ENCODE measurements at places on chromosomes 2 and 18.

- no peak for DNase-seq
Measured at GRCh38 chr18:22559414-22560274, 141.9 kb upstream of the CTAGE1 start.

DNA sequence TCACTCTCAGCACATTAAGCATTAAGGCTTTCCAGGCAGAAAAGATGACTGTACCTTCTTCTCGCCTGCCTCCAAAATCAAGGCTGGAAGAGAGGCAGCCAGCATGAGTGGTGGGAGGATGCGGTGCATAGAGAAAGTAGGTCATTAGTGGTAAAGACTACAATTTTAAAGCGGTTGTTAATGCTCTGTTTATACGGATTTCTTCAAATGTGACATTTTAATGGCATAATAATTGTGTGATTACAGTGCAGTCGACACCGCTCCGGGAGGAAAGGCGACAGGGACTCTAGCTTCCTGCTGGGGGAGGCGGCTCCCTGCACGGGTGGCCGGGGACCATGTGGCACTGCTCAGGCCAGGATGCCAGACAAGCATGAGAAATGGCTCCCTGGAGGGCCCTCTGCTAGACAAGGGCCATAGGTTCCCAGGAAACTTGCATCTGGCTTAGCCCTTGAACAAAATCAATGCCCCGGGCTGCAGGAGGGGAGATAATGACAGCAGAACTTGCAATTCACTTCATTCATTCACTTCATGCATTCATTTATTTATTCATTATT is 129.6 kb downstream of the GALNT14 start:
- no peak for DNase-seq

DNA sequence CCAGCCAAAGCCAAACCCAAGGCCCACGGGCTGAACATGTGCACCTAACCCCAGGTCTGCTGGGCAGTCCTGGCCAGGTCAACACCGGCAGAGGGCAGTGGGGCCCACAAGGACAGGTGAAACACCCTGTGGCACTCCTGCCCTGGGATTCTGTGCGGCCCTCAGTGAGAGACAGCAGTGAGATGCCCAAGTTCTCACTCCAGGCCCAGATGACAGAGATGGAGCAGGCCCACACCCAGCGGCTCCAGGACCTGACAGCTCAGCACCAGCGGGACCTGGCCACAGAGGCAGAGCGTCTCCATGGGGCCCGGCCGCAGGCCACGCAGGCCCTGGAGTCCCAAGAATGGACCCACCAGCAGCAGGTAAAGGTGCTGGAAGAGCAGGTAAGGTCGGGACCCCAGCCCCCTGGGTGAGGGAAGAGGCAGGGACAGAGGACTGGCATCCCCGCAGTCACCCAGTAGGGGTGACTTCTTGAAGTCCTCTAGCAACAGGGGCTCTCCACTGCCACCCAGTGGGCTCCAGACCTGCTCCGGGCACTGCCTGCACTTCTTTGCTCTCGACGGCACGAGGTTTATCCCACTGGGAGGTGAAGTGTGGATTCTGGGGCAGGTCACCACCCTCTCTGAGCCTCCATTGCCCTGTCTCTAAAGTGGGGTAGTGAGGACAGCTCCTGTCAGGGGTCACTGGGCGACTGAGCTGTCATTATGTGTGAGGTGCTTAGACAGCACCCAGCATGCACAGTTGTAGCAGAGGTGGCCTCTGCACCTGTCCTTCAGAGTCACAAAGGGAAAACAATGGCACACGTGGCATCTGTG is 8.8 kb upstream of the SNED1 start:
- DNase-seq: peak; percentile 48

GRCh38 chr2:120110507-120110906 is 97.6 kb downstream of the EPB41L5 start:
- DNase-seq: no peak

DNA sequence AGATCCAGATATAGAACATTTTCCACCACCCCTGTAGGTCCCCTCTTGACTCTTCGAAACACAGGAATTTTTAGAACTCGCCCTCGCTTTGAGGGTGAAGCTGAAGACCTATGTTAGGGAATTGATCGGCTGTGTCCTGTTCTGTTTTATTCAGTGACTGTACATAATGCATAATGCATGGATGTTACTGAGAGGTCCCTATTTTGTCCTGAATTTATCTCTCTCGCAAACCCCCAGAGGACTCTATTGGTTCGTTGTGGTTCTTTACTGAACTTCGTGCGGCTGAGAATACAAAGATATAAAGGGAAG is 431 bp upstream of the EIF5B start:
- DNase-seq: no peak

DNA sequence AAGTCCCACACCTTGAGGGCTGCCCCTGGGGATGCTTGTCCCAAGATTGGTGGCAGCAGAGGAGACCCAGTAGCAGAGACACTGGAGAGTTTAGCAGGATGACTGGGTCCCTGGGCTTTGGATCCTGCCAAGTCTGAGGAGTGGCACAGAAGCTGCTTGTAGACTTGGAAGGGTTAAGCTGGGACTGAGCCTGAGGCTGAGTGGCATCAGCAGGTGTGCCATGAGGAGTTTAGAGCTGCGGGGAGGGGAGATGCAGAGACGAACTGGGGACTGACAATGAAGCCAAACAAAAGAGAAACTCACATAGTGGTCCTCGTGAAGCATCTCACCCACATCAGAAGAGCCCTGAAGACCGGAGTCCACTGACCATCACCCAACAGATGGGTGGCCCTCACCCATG is 329.7 kb upstream of the KLHL29 start:
- DNase-seq: no peak

DNA sequence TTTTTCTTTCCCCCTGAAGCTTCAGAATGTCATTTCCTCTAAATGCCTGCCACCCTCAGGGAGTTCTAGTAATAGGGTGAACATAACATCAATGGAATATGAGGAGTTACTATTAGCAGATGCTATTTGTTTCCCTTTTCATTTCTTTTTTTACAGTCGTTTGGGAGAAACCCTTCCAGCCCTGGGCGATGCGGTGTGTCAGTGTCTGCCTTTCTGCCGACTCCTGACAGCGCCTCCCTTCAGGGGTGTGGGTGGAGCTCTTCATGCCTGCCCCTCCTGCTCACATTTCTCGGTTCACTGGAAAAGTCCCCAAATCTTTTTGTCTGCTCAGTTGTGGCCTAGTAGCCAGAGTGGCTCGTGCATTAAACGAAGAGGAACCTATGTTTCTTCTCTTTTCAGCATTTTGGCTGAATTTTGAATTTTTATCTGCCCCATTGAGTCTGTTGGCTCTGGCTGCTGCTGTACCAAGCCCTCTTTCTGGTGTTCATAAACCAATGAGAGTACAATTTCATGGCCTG is 72.3 kb downstream of the FMNL2 start:
- DNase-seq: peak; percentile 23

DNA sequence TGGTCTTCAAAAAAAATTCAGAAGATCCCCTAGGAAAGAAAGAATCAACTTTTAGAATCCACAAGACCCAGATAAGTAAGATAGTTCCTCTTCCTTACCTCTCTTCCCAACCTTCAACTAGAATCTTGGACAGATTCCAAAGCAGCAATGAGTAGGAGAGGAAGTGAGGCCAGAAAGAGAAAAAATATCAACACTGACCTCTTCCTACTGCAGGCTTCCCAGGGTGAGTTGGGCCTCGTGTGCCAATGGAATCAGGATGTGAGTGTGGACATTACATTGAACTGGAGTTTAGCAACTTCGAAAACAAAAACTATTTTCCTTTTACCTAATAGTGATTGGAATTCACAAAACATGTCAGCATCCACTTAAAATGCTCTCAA is 102.5 kb upstream of the PIEZO2 start:
- DNase-seq: no peak

- DNase-seq: no peak
Measured at GRCh38 chr2:1803217-1804110, 59.1 kb upstream of the PXDN start.

- no peak for DNase-seq
Measured at GRCh38 chr2:230459216-230459615, 43.2 kb downstream of the SP100 start.

GRCh38 chr2:31896293-31896692 is 114.5 kb downstream of the MEMO1 start:
- DNase-seq: no peak

DNA sequence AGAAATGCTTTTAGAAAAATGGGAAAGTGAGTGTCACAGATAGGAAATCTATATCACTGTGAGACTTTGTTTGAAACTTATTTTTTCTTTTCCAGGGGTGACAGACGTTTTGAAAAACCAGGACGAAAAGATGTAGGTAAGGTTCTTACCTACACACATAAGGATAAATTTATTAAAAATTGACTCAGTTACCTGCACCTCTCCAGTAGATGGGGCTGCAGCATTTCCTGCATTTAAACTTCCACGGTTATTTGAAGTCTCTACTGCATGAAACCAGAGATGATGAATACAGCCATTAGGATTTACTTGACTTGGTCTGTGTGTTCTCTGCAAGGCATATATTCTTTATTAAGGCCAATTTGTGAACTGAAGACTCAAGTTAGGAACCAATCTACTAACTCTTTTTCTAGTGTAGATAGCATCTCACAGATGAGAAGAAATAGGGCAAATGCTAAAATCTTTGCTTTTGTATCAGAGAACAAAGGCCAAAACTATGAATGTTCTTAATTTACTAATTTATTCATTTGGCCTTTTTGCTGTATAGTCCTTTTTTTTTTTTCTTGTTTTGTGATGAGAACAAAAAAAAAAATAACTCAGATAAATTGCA is 15.0 kb downstream of the KCNJ13 start:
- peak; percentile 25 for DNase-seq

- no peak for DNase-seq
Measured at GRCh38 chr18:78527984-78528383, 451.6 kb upstream of the SALL3 start.

GRCh38 chr2:9995059-9995458 is 43.6 kb downstream of the GRHL1 start:
- DNase-seq: no peak

DNA sequence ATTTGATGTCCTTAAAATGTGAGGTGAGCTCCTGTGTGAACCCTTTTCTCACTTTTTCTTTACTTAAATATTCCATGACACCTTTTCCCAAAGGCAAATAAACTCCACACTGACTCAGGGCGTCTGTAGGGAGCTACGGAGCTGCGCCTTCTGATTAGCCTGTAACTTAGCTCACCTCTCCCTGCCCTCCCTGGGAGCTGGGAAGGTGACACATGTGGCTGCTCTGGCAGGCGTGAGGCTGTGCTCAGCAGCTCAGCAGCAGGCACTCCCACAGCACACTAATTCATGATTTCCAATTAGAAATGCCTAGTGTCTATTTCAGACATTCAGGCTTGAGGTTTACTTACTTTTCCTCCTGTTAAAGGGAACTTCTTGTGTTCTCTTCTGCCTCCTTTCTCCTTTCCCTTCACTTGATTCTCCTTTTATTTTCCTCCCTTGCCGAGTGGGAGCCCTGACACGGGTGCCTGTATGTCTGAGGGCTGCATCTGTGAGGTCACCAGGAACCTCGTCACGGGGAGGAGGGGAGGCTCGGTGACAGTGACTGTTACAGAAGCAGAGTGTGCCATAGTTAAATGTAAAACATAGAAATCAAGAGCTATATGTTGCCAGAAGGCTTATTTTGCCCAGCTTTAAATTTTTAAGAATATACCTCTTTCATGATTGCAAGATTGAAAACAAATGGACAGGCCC is 437.1 kb downstream of the DCDC2C start:
- DNase-seq: no peak

GRCh38 chr2:57182916-57183315 is 863.7 kb upstream of the VRK2 start:
- DNase-seq: no peak

DNA sequence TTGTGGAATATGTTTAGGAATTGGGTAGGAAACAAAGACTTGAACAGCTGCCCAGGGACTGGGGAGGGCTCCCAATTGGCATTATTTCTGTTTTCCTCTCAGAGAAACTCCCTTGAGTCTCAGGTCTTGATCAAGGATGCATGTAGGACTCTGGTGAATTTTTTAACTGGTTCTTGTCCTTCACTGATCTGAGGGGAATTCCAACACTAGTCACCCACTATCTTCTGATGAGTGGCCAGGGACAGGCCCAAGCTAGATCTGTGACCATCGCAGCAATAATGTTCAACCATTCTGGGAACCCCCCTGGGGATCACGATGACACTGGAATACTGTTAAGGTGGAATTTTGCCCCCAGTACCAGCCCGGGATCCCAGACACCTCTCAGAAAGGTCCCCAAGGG is 132.0 kb downstream of the SH3BP4 start:
- no peak for DNase-seq

DNA sequence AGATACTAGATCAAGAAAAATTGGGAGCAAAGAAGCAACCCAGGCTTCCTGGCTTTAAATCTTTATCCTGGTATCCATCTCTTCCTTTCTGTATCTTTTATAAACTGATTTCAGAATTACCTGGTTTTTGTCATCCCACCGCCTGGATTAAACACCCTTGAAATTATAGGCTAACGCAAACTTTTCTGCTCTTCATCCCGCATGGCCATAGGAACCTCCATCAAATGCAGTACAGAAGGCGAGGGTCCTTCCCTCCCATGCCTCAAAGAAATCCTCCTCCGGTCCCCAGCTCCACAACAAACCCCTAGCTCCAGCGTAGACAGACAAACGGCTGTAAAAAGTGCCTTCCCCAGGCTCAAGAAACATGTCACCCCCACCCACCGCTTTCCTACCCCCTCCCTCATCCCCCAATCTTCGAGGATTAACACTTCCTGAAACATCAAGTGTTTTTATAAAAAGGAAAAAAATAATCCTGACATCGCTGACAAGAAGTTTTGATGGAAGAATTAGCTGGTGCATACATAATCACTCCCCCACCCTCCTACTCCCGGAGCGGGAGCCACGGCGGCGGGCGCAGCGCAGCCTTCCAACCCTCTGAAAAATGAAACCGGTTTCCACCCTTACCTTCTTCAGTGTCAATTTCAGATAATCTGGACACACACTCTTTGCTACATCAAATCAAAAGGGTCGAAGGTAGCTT is 7.6 kb downstream of the DLX1 start:
- no peak for DNase-seq

DNA sequence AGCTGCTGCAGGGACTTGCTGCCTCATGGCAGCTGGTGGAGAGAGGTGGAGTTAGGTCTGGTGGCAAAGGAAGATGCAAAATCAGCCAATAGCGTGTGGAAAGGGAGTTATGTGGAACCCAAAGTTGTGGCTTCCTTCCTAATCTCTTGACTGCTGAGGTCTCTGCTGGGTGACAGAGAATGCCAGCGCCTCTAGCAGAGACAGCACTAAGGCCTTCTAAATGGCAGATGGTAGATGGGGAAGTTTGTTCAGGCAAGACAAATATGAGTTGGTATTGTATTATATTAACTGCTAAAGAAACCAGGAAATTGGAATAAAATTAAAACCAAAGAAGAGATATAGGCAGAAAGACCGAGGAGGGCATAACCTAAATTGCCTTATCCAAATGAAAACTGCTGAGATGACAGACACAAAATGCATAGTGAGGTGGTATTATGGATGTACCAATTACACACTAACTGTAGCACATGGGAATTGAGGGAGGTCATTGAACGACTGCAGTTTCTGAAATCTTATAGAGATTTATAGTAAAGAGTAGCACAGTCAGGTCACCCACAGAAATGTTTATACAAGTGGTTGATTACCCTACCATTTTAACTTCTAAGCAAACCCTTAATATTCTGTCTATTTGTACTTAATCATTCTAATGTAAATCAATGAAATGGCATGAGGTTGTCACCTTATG is 246.6 kb upstream of the SESTD1 start:
- DNase-seq: no peak
